ENCODE measurements at places on chromosomes 4 and X.

DNA sequence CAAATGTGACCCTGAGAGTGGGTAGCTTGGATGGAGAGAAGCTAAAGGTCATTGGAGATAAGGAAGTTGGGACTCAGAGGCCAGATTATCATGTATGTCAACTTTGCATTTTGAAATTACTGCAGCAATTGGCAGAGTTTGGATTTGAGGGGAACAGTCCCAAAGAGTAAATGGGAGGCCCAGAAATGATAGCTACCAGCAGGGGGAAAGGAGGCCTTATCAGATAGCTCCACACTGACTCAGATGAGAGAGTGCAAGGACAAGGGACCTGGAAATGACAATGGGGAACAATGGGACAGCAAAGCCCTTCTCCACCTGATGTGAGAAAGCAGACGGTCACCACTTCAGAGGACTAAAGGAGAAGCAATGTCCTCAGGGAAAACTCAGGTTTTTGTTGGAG, 201.5 kb upstream of the JADE1 start:
- no peak for DNase-seq

DNA sequence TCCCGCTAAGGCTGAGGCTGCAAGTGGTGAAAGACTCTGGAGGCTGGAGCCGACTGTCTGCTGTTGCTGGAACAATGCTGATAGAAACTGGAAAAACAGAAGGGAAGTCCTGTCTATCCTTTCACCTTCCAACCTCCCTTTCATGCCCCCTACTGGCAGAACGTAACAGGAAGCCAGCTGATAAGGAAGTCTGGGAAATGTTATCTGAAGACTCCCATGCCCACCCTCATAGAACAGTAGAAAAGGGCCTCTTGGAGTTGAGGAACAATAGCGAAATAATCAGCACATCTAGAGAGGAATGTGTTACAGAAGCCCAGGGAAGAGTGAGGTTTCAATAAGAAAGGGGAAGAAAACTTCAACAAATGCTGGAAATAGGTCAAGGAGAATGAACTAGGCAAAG, 117.1 kb upstream of the DKK2 start:
- no peak for DNase-seq

GRCh38 chr4:13054420-13054970, 429.6 kb downstream of the RAB28 start:
- DNase-seq = no peak

GRCh38 chr4:6829086-6829485, 46.6 kb downstream of the KIAA0232 start:
- no peak for DNase-seq

DNA sequence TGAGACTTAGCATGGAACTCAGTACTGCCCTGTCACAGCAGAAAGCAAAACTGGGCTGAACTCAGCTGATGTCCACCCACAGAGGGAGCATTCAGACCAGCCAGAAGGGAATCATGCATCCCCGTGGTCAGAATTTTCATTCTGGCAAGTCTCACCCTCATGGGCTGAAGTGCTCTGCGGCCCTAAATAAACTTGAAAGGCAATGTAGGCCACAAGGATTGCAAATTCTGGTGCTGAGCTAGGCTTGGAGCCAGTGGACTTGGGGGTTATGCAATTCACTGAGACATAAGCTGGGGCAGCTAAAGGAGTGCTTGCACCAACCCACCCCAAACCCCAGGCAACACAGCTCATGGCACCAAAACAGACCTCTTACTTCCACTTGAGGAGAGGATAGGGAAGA, 494.1 kb downstream of the GABRG1 start:
- no peak for DNase-seq

- DNase-seq = no peak
Measured at GRCh38 chr4:183146478-183146877, 47.4 kb downstream of the WWC2 start.

GRCh38 chrX:20527558-20528011, 260.9 kb upstream of the RPS6KA3 start:
- DNase-seq = no peak

GRCh38 chrX:80512924-80513323, 92.7 kb downstream of the TENT5D start:
- DNase-seq = no peak

GRCh38 chr4:59247032-59247431, 1953.1 kb upstream of the ADGRL3 start:
- no peak for DNase-seq

GRCh38 chr4:68257719-68258118, 12.2 kb upstream of the TMPRSS11B start:
- no peak for DNase-seq

- no peak for DNase-seq
Measured at GRCh38 chr4:71711044-71711984, 72.6 kb downstream of the GC start.

DNA sequence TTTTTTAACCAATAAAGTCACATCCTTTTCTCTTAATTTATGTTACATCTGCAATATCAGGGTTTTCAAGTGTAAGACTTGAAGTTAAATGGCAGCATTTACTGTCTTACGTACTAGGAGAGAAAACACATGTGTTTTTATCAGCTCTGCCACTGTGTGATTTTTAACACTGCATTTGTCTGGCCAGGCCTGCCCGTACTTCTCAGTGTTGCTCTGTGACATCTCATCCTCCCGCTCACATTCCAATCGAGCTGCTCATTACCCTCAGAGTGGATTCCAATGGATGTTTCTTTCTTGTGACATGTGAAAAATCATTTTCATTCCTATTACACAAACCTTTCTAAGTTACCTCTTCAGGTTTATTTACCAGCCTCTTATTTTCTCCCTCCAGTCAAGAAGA, 420.3 kb downstream of the FAT4 start:
- DNase-seq = no peak

- DNase-seq = no peak
Measured at GRCh38 chr4:4849106-4849505, 10.4 kb upstream of the MSX1 start.

GRCh38 chrX:55521687-55522086, 32.0 kb upstream of the USP51 start:
- no peak for DNase-seq

DNA sequence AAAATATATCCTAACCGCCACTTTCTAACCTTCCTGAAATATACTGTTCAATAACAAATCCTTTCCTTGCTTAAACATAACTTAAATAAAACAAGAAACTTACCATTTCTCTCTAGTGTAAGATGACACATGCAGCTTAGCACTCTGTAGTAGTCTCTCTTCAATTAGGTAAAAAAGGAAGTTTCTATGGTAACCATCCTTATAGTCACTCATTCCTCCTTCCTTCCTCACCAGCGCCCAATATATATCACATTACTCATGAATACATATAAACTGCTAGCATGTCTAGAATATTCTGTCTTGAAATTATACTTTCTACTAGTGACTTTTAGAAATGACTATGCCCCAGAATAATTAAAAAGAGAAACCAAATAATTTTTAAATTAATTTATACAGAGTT, 112.2 kb downstream of the SNCA start:
- DNase-seq = no peak

- DNase-seq = no peak
Measured at GRCh38 chrX:3160756-3161155, 119.5 kb downstream of the ARSF start.

- no peak for DNase-seq
Measured at GRCh38 chrX:39502486-39502885, 595.3 kb downstream of the BCOR start.

DNA sequence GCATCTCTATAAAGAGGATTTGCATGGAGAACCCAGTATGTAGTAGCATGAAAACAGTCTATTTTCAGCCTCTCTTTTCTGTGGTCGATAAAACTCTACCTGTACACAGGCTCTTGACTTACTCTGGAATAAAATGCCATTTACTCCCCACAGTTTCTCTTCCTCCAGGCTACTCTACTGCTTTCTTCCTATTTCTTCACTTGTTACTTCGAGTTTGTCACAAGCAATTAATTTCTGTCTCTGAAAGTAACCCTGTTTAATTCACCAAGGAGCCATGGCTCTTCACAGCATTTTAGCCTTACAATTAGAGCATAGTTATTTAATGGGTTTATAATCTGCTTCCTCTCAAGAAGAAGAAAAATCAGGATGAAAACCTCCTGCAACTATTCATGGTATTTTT, 472.9 kb upstream of the PRKX start:
- DNase-seq = no peak

DNA sequence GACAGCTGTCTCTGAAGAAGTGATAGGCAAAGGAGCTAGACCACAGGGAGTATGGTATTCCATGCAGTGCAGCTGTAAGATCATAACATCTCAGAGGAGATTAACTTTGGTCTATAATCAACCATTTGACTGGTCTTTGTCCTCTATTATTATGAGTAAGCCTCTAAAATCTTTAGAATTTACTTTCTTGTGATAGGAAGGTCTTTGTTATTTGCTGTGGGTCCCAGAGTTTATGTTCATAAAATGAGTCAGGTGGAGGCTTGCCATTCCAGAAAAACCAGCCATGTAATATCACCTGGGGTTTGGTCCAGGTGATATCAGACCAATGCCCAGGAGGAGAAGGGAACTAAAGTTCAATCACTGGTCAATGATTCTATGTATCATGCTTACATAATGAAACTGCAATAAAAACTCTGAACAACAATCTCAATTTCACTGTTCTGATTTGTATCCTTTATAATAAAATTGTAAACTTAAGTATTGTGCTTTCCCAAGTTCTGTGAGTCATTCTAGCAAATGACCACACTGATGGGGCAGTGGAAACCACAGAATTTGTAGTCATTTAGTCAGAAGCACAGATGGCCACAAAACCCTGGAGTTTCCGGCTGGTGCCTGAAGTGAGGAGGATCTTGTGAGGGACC, 239.6 kb upstream of the TRAM1L1 start:
- no peak for DNase-seq

DNA sequence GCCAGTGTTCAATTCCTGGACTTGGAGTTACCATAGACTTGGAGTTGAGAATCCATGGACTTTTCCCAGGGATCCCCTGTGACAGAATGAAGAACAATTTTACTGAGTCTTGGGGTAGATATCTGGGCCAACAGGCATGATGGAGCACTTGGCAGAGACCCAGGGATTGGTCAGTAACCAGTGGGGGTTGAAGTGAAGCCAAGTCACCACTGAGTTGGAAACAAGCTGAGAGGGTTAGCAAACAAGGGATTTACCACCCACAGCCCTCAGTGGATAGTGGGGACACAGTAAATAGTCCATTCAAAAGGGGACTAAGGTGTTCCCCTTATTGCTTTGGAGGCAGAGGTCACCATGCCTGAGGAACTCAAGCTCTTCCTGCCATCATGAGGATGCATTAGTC, 281.7 kb downstream of the PPP1R2C start:
- DNase-seq = no peak

DNA sequence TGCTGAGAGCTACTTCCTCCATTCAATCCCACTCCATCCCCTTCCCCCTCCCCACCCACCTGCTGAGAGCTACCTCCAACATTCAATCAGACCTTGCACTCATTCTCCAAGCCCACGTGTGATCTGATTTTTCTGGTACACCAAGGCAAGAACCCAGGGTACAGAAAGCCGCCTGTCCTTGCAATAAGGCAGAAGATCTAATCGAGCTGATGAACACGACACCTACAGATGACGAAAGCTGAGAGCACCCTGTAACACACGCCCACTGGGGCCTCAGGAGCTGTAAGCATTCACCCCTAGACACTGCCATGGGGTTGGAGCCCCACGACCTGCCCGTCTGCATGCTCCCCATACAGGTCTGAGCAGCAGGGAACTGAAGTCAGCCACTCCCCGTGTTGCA, 58.3 kb downstream of the TRIML1 start:
- no peak for DNase-seq

DNA sequence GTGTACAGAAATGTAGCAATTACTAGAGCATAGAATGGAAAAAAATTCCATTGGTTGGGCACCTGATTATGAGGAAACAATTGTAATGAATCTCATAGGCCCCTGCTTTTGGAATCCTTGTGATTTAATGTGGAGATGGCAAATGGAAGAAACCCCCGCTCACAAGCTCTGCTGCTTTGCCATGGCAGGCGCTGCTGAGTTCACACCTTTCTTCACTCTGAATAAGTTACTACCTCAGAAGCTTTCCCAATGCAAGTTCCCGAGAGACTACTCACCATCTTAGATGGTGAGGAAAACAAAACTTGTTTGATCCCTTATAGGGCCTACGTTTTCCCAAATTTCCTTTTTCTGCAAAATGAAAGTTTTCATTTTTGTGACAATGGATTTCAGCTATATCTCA, 266.6 kb upstream of the TAPT1 start:
- DNase-seq = no peak

GRCh38 chr4:2619459-2619858, 83.0 kb downstream of the FAM193A start:
- no peak for DNase-seq

DNA sequence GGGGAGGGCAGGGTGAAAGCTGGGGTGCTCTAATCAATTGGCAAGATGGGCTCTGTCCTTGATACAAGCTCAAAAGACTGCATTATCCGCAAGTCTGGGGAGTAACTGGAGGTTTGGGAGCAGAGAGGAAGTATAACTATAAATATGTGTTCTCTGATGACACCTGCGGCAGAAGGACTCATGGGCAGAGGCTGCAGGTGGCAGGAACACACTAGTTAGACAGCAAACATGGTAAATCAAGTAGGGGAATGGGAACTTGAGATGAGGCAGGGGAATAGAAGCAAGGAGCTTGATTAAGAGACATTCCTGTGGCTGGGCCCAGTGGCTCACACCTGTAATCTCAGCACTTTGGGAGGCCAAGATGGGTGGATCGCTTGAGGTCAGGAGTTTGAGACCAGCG, 30.3 kb downstream of the SH3KBP1 start:
- DNase-seq = no peak

DNA sequence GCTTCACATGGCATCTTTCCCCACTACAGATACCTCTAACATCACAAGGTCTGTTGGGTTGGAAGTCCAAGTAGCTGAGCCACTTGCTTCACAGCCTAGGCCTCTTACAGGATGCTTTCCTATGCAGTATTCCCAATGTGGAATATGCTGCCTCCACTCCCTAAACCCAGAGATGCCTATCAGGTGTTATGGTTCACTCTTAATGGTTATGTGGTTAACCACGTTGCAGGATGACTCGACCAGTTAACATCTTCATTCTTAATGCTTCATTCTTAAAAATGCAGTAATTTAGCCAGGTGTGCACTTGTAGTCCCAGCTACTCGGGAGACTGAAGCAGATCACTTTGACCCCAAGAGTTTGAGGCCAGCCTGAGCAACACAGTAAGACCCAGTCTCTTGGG, 24.2 kb downstream of the HAUS3 start:
- no peak for DNase-seq

DNA sequence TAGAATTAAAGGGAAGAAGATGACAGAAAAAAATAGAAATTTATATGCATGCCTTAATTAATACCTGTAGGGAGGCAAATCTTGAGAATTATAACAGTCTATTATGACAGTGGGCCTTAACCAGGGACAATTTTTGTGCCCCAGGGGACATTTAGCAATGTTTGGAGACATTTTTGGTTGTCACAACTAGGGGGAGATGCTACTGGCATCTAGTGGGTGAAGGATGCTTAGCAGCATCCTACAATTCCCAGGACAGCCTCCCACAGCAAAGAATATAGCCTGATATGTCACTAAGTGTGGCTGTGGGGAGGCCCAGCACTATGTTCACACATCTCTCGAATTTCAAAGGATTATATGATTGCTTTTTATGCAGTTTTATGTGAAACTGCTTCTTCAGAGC, 10.5 kb downstream of the GPR82 start:
- no peak for DNase-seq
